ENCODE measurements at places on chromosomes 12 and 14.

DNA sequence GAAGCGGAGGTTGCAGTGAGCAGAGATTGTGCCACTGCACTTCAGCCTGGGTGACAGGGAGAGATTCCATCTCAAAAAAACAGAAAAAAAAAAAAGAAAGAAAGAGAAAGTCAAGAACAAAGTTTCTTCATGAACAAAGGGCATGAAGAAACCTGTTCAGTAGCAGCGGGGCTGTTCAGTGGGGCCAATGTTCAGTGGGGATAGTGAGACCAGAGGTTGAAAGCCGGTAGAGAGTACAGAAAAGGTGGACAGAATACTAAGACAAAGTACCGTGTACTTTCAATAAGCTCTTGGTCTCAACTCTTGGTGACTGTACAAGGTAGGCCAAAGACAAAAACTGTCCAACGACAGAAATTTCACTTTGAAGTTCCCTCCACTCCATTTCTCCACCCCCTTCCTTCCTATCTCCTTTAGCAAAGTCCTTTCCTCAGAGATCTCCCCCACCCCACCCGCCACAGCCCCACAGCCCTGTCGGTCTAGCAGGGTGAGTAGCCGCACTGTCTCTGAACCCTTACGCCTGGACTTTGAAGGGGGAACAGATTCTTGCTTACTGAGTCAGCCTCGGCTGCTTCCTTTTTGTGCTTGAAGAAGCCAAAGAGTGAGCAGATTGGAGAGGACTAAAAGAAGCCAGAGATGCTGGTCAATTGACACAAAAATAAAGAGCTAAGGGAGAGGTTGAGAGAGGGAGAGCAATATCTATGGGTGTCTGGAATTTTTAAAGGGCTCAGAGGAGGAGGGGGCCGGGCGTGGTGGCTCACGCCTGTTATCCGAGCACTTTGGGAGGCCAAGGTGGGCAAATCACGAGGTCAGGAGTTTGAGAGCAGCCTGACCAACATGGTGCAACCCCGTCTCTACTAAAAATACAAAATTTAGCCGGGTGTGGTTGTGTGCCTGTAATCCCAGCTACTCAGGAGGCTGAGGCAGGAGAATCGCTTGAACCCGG, 44.2 kb upstream of the FOS start:
- no peak for DNase-seq

- DNase-seq = no peak
These were observed 795.6 kb downstream of the DIO2 start for GRCh38 chr14:79415726-79416125.

- no peak for DNase-seq
These were observed 127.1 kb downstream of the SUDS3 start for GRCh38 chr12:118503476-118503875.

- no peak for DNase-seq
These were observed 6.0 kb upstream of the KRT4 start for GRCh38 chr12:52819731-52820510.

DNA sequence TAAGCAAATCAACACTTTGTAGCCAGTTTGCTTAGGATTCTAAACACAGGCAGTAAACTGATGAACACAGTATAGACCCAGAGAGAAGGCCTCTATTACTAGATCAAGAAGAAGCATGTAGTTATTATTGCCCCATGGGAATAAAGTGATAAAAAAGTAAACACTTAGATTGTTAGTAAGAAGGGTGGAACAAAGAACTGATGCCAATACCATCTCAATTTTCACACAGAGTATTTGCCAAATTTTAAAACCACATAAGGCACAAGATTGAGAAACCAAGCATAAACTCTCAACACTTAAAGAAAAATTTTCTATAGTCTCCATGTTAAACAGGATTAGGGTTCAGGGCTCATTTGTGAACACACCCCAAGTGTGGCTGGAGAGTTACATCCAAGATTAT, 77.0 kb upstream of the SYT1 start:
- DNase-seq = no peak

DNA sequence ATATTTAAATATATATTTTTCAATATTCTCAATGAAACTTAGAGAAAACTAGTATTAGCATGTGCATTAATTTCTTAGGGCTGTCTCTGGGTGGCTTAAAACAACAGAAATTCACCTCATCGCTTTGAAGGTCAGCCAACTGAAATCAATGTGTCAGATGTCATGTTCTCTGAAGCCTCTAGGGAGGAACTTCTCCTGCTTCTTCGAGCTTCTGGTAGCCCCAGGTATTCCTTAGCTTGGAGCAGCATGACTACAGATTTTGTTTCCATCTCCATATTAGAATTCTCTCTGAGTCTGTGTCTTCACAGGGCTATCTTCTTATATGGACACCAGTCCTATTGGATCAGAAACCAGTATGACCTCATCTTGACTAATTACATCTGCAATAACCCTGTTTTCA, 221.5 kb downstream of the PDZRN4 start:
- DNase-seq = no peak

DNA sequence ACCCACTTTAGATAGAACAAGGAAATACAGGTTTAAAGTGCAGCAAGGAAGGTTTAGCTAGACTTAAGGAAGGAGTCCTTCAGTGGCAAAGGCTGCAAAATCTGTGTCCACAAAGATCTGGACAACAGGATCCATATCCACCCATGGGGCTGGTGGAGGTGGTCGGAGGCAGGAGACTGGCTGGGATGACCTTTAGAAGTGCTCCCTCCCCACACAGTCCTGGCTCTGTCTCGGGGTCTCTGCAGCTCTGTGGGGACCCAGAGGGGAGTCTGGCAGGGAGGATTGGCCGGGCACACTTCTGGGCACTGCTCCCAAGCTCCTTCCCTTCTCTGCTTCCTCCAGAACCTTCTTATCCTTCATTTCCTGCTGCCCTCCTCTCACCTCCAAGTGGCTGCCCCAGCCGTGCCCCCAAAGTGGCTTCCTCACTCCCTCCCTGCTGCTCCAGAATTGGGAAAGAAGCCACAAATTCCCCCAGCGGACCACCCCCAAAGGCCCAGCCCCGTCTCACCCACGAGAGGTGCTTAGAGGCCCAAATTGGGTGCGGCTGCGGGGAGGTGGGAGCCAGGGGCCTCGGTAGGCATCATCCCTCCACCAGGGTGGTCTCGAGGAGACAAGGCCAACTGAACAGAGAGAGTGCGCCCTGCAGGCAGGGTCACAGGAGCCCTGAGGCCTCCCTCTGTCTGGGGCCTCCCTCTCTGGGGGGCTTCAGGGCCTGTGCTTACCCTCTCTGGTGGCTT, 21.9 kb upstream of the PGF start:
- no peak for DNase-seq

GRCh38 chr12:132385923-132386751, 56.7 kb upstream of the GALNT9 start:
- no peak for DNase-seq

DNA sequence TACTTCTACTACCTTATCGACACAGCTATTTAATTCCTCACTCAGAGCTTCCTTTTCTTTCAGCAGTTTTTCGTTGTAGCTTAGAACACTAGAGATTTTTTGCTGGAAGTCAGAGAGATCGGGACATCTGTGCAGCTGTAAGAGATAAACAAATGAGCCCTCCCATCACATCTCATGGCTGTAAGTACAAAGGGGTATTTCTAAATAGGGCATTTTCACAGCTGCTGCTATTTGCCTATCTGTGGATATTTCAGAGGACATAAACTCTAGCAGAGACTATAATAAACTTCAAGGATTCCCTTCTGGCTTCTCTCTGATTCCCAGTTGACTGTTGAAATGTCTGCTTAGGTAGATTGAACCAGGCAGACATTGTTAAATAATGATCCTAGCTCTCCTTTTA, 76.1 kb upstream of the SAV1 start:
- DNase-seq = no peak

DNA sequence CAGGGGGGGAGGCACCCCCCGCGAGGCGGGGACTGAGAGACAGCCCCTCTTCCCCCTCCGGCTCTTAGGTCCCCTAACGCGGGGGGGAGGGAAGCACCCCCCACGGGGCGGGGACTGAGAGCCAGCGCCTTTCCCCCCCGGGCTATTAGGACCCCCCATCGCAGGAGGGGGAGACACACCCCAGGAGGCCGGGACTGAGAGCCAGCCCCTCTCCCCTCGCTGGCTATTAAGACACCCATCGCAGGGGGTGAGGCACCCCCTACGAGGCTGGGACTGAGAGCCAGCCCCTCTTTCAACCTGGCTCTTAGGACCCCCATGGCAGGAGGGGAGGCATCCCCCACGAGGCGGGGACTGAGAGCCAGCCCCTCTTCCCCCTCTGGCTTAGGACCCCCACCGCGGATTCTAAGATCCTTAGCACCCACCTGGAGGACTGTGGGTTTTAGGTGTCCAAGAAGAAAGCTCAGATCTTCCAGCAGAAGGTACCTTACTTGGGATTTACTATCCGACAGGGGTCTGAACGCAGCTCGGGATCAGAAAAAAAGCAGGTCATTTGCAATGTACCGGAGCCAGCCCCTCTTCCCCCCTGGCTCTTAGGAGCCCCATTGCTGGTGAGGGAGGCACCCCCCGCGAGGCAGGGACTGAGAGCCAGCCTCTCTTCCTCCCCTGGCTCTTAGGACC, 197.8 kb upstream of the PZP start:
- no peak for DNase-seq

DNA sequence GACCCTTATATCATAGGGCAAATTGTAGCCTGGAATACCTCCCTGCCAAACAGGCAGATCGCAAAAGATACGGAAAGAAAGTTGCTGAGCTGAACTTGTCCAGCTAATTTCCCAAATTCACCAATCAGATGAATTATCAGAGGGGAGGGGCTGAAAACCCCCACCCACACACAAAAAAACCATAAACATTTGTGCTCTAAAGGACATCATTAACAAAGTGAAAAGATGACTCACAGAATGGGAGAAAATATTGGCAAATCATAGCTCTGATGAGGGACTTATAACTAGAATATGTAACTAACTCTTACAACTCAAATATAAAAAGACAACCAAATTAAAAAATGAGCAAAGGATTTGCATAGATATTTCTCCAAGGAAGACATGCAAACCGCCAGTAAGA, 36.3 kb downstream of the PTHLH start:
- no peak for DNase-seq

- peak; percentile 65 for DNase-seq
These were observed 81.6 kb upstream of the MED13L start for GRCh38 chr12:116358893-116359761.

GRCh38 chr14:95360828-95361227, 41.1 kb upstream of the CLMN start:
- no peak for DNase-seq

- DNase-seq = no peak
These were observed 13.3 kb upstream of the SERPINA9 start for GRCh38 chr14:94489336-94489735.

DNA sequence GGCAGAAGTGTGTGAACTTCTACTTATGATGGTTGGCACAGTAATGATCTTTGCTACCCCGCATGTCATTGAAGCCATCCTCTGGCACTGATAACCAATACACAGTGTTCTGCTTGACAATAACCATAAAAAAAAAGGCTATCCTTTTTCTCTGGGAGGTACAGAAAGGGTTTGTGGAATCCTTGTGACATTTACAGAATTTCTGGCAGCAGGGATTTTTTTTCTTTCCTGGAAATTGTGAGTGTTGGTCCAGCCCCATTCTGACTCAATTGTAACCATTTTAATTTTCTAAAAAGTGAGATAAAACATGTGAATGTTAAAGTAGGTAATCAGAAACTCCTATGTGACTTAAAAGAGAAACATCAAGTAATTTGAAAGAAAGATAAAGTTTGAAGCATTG, 943.8 kb downstream of the TMTC2 start:
- DNase-seq = no peak

GRCh38 chr14:58430156-58430555, 2.6 kb downstream of the KIAA0586 start:
- no peak for DNase-seq

- peak; percentile 64 for DNase-seq
These were observed 54.9 kb downstream of the EID3 start for GRCh38 chr12:104358353-104359003.

GRCh38 chr12:2302711-2303580, 250.2 kb downstream of the CACNA1C start:
- DNase-seq = no peak

DNA sequence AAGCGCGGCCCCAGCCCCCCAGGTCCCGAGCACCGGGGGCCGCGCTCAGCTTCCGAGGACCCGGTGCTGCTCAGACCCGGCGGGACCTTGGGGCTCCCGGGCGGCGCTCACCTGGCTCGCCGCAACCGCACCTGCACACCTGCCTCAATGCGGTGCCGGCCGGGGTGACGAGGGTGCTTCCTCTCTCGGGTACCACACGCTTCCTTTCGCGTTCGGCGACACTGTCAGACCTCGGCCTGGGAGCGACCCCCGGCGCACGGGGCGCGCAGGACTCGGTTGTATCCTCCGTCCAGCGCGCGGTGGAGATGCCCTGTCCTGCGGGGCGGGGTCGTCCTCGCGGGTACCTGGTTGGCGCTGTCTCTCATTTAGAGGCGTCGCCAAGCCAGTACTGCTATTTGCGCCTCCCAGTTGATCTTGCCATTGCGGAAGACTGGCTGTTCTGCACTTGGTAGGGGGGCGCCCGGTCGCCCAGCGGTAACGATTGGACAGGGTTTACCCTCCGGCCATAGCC, 718 bp downstream of the PACS2 start:
- peak; percentile 60 for DNase-seq

- no peak for DNase-seq
These were observed 40.6 kb downstream of the HSD17B6 start for GRCh38 chr12:56803750-56804149.

- no peak for DNase-seq
These were observed 123.4 kb downstream of the SLC25A47 start for GRCh38 chr14:100446572-100446971.

DNA sequence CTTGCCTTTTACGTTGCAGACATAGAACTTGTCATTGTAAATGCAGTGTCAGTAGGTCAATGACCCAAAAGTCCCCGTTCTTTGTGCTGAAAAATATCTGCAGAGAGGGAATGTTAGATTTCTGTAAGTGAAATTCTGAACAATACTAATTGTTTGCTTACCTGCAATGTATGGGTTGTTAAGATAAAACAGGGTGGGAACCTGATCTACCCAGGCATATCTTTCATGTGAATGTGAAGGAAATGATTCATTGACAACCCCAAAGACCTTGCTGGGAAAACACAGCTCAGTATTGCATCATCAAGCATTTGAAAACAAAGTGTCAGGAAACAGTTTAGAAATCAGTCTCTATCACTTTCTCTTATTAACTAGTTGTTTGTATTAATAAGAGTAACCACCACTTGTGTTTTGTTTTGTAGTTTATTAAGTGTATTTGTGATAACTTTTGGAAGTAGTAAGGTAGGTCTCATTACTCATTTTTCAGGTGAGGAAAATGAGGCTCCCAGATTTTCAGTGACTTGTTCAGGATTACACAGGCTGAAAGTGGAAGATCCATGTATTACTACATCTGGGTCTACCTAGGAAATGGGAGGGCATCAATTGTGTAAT, 57.9 kb upstream of the SLC38A2 start:
- DNase-seq = no peak
